Esophagus mucosa (tissue), 1 donor: ENCODE measurements at places on chromosomes 2 and 18. TPM values are rescaled to one million over a fixed set of nuclear protein-coding genes. Genes with fewer than 3 reads are reported as not detected.

LBH gene
- total RNA-seq, result 4.0 TPM

ACADL gene
- 0.32 TPM for total RNA-seq

TRABD2A gene
- total RNA-seq, result 0.24 TPM

CFAP210 gene
- not detected for total RNA-seq

PDK1 gene
- total RNA-seq, result 16.5 TPM

DHRS9 gene
- 23.8 TPM for total RNA-seq

IGFBP5 gene
- 34.9 TPM for total RNA-seq

TNFAIP6 gene
- 0.20 TPM for total RNA-seq

COLEC12 gene
- 0.68 TPM for total RNA-seq

AKAIN1 gene
- not detected for total RNA-seq

RPRM gene
- total RNA-seq, result not detected

- no peak for ATAC-seq
Measured at GRCh38 chr2:188977317-188977716, 3.1 kb downstream of the COL3A1 start.

GRCh38 chr18:52045946-52046675, 293.9 kb upstream of the DCC start:
- no peak for ATAC-seq

GRCh38 chr2:157922336-157922735, 46.2 kb upstream of the ACVR1 start:
- ATAC-seq, result no peak

GRCh38 chr18:75255094-75255493, 44.5 kb downstream of the TSHZ1 start:
- ATAC-seq, result no peak

DNA sequence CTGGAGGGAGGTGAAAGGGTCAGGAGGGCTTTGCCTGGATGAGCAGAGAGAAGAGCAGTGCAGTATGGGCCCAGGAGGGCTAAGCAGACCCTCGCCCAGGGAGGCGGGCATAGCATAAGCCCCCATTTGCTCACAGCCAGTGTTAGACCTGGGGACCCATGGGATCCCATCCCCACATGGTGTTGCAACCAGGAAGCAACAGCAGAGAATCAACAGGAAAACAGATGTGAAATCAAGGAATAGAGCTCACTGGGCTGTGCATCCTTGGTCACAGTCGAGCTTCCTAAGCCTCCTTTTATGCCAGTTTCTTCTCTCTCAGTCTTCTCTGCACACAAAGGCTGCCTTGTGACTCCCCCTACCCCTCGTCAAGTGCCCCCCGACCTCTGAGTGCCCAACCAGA, 19.9 kb downstream of the ASB18 start:
- ATAC-seq, result no peak

DNA sequence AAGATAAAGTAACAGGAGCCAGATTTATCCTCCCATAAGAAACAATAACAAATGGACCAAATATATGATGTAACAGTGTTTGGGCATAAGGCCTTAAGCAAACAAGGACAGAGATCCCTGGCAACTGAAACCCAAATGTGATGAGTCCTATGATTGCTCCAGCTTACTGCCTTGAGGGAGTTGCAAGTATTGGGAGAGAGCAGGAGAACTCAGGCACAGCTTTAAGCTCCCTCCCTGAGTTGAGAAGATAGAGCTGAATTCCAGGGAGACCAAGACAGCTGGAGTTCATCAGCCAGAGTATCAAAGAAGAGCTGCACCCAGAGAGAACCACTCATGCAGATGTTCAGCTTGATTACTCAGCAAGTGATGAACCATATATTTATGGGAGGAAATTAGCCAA, 814.5 kb upstream of the RAB6C start:
- no peak for ATAC-seq

DNA sequence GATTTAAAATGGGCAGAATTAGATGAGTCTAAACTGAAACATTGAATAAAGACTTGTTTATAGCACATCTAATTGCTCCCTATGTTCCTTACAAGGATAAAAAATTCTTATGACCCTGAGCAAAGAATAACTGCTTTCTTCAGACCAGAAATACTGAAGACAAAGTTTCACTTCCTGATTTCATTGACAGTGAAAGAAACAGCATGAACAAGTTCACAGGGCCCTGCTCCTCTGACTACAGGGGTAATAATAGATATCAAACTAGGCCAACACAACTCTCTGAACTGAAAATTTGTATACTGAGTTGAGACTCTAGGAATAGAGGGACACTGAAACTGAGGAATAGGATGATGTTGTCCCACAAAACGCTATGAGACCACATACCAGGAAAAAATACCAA, 1383.3 kb upstream of the CDH2 start:
- no peak for ATAC-seq

DNA sequence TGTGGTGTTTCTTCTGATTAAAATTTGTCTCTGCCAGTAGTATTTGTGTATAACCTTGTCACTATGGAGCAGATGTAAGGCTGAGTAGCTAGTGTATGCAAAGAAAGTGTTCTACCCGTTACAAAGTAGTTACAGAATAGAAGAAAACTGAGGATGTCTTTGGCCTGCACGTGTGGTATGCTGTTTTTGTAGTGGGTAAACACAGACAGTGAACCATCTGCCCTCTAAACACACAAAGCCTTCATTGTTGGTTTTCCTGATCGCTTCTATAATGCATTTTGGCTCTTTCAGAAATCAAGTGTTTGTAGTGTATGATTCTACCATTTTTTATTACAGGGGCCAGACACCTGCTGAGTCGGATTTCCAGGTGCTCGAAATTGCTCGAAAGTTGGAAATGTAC, 61.5 kb downstream of the FARP2 start:
- no peak for ATAC-seq

GRCh38 chr2:216033403-216033802, 20.1 kb upstream of the MREG start:
- ATAC-seq, result no peak

- ATAC-seq, result no peak
Measured at GRCh38 chr2:79530443-79530842, 17.6 kb downstream of the CTNNA2 start.

DNA sequence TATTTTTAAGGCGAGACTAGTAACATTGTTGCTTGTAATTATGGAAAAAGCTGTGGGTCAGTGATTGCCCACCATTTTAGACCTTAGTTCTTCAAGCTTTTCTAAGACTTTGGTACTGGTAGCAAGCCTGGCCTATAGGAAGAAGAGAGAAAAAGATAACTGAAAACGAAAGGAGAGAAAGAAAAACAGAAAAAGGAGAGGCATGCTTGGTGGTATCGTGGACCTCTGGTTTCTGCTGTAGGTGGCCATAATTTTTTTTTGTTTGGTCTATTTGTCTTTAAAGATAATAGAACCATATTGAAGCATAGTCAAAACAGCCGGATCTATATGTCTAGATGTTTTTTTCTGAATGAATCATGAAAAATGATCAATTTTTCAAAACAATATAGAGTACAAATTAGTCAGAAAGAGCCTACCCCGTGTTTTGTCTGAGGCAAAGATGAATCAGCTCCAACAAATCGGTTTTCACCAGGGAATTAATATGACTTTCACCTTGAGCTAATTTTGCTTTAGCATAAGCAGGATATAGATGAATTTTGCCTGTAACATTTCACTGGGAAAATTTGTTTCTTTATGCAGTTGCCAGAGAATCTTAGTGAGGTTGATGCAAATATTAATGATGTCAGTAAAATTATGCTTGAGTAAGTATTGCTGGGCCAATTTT, 45.7 kb downstream of the CCDC85A start:
- no peak for ATAC-seq

DNA sequence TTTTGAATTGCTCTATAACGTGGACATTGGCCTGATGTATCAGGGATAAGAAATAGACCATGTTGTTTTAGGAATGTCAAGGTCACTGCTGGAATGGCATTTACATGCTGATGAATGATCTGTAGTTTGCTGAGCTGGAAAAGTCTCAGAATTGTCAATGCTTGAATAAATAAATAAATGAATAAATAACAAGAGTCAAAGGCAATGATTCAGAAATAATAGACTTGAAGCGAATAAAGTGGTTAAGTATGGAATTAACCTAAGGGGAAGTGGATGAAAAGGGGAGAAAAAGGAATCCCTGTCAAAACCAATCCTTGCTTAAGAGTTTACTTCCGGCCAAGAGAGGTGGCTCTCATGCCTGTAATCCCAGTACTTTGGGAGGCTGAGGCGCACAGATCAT, 1620.0 kb downstream of the SUCLG1 start:
- no peak for ATAC-seq

GRCh38 chr2:237058423-237058822, 27.3 kb upstream of the COPS8 start:
- ATAC-seq, result no peak

DNA sequence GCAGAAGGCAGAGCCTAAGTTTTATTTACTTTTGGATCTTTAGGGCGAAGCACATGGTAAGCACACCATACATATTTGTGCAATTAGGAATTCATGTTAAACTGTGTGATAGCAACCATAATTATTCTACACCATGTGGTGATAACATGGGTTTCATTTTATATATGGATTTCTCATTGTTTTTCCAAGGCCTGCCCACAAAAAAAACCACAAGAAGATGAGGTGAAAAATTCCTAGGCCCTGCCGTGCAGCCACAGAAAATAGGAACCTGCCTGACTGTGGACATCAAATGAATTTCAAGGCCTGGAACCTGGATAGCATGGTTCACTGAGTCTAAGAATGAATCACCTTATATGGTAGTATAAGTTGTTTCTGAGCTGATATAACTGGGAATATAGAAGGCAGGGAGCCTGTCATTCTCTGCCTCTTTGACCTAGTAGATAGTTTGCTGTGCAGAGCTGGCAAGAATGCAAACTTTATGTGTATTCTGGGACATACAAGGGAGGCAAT, 22.4 kb upstream of the SSB start:
- no peak for ATAC-seq

DNA sequence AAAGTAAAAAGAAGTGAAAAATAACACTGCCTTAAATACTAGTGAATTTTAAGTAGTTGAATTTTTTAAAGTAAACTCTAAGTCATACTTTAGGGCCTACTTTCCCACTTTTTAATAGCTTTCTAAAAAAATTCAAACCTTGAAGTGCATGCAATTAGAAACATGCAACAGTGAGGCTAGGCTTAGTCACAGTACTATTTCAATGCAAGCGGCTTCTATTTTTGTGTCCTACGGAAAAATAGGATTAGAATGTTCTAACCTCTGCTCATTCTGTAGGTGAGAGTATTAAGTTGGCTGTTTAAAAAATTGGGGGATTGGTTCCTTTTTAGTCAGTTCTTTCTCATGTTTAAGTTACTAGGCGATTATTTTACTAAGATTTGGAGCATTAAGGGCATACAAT, 39.1 kb upstream of the PSMD14 start:
- no peak for ATAC-seq

GRCh38 chr2:11562476-11562875, 28.6 kb downstream of the GREB1 start:
- ATAC-seq, result peak; percentile 15

DNA sequence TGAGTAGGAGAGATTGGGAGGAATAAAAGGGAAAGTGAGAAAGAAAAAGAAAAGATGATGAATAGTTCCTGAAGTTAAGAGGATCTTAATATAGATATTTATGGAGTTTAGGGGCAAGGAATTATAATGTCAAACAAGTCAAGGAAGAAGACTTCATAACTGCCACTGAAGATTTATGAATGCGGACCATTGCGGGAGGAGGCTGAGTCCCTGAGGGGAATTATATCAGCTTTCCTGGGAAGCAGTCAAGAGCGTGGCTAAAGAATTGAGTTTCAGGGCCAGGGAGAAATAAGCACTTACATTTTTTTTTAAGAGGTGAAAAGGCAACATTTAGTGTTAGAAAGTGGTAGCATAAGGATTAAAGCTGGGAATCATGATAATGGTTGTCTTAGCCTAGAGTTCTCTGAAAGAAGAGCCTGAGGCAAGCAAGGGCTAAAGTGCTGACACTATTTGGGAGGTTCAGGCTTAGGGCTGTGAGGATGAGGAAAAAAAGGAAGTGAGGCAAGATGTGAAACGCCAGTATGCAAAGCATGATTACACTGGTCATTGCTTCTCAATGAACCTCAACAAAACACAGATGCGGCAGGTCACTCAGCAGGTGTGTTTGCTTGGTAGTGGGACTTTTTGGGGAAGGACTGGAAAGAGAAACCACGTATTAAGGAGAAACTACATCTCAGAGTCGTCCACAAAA, 217.1 kb downstream of the SLC4A3 start:
- no peak for ATAC-seq

DNA sequence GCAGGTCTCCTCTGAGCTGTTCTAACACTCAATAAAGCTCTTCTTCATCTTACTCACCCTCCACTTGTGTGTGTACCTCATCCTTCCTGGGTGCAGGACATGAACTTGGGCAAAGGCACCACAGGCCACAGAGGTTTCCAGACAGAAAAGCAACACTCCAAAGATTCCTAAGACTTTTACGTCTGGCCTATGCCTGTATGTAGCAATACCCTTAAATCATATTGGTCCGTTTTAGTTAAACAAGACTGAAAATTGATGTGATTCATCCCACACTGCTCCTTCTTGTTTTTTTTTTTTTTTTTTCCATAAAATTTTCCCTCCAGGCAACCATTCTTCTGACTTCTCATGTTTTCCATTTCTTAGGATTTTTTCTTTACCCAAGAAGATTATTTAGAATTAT, 404.3 kb downstream of the PID1 start:
- no peak for ATAC-seq

GRCh38 chr18:75205514-75206132, 3.3 kb downstream of the PTGR3 start:
- ATAC-seq, result no peak

GRCh38 chr2:109213646-109214433, 84.8 kb downstream of the SH3RF3 start:
- ATAC-seq, result peak; percentile 32

DNA sequence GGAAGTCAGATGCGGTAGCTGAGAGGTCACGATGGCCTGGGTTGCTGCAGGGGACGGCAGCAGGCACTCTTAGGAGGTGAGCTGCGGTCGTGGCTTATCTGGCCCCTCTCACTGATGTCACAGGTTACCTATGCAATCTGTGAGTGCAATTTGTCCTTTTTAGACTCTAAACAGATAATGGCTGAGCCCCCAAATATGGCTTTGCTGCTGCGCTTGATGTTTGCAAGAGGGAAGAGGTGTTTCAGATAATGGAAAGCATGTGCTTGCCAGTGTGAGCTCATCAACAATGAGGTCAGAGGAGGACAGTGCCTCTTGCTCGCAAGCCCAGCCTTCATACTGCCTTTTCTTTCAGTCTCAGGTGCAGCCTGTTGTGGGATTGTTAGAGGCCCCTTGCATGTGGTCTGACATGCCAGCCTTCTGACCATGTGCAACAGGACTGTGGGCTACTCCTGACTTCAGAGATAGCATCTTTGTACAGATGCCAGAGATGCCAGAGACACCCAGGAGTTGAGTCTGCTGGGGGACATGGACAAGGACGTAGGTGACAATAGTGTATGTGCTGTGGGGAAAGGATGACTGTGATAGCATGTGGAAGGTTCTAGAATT, 151.3 kb downstream of the TANC1 start:
- ATAC-seq, result no peak
